Thoracic aorta (tissue), 2 donors: ENCODE measurements at places on chromosomes 1 and 21. TPM values are rescaled to one million over a fixed set of nuclear protein-coding genes. Genes with fewer than 3 reads are reported as not detected.

The RHEX gene
- total RNA-seq = 6.1 TPM

- no peak for DNase-seq
- H3K27me3 ChIP-seq = peaks cover 41% of the 10 kb centered on the region
- peak overlapping the region; percentile 27 for H3K27ac ChIP-seq
- no peaks in the 10 kb centered on the region for H3K36me3 ChIP-seq
Measured at GRCh38 chr1:44418022-44418673, 13.1 kb downstream of the RNF220 start.

DNA sequence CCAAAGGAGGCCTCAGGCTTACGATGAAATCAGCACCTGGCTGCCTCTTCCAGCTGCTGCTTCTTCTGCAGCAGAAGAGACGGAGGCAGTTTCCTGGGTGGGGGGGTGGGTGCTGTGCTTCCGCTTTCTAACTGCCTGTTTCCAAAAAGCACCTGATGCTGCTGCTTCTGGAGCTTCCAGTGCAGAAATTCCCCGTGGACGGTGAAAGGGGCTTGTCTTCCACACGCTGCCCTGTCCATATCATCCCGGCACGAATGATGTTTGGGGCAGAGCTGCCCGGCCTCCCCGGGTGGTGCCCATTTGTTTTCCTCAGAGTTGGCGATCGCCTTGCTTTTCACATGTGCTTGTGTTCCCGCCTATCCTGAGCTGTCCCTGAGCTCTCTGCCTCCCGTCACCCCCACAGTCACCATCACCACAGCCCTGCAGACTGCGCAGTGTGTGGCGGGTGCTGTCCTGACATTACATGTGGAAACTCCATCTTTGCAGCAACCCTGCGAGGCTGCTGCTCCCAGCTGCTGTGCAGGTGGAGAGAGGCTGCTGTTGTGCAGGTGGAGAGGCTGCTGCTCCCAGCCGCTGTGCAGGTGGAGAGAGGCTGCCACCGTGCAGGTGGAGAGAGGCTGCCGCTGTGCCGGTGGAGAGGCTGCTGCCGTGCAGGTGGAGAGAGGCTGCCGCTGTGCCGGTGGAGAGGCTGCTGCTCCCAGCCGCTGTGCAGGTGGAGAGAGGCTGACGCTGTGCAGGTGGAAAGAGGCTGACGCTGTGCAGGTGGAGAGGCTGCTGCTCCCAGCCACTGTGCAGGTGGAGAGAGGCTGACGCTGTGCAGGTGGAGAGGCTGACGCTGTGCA is 1.8 kb downstream of the TTLL10 start:
- H3K36me3 ChIP-seq = no peaks in the 10 kb centered on the region
- no peaks in the 10 kb centered on the region for H3K4me1 ChIP-seq
- no peaks in the 10 kb centered on the region for H3K27me3 ChIP-seq
- H3K27ac ChIP-seq = no peak overlapping the region

DNA sequence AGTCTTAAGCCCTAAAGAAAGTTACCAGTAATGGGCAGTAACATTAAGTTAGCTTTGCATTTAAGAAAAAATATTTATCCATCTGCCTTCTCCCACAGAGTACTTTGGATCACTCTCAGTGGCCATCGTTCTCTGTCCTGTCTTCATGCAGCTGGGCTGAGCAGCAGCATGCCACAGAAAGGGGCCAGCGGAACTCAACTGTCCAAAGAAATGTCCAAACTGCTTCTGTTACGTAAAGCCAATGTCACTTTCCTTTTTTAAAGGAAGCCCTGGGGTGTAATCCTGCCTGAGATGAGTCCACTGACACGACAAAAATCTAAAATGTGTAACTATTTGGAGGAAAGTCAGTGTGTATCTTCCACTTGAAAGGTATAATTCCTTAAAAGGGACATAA is 291.6 kb downstream of the SMYD3 start:
- no peaks in the 10 kb centered on the region for H3K4me1 ChIP-seq
- no peak overlapping the region for H3K4me3 ChIP-seq
- H3K27me3 ChIP-seq = no peaks in the 10 kb centered on the region
- no peaks in the 10 kb centered on the region for H3K36me3 ChIP-seq
- no peak for DNase-seq
- H3K27ac ChIP-seq = no peak overlapping the region

- no peaks in the 10 kb centered on the region for H3K27me3 ChIP-seq
- H3K4me1 ChIP-seq = no peaks in the 10 kb centered on the region
- DNase-seq = no peak
- no peak overlapping the region for H3K4me3 ChIP-seq
Measured at GRCh38 chr1:176770066-176770465, 307.1 kb downstream of the PAPPA2 start.

- H3K36me3 ChIP-seq = no peaks in the 10 kb centered on the region
- H3K27ac ChIP-seq = no peak overlapping the region
- no peak overlapping the region for H3K4me3 ChIP-seq
- H3K27me3 ChIP-seq = peaks cover 8% of the 10 kb centered on the region
- peaks cover 15% of the 10 kb centered on the region for H3K4me1 ChIP-seq
Measured at GRCh38 chr21:37008724-37009123, 2.2 kb downstream of the RIPPLY3 start.

DNA sequence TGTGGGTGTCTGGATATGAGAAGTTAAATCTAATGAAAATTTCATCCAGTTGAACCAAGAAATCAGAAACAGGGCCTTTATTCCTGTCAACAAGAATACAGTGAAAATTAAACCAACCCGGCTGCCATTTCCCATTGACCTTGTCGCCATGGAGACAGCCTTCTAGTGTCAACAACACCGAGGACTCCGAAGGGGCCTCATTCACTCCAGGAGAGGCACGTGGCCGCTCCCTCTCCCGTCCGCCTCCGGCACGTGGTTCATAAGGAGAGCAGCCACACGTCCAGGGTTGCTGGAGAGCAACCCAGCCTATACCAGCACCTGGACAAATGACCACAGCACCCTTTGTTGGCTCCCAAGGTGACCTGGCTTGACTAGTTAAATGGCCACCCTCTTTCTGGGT is 120.3 kb upstream of the VAMP3 start:
- no peak for DNase-seq
- no peaks in the 10 kb centered on the region for H3K27me3 ChIP-seq
- no peaks in the 10 kb centered on the region for H3K4me1 ChIP-seq
- H3K27ac ChIP-seq = no peak overlapping the region
- no peak overlapping the region for H3K4me3 ChIP-seq

GRCh38 chr21:26844258-26845065 is 747 bp downstream of the ADAMTS1 start:
- peaks cover 20% of the 10 kb centered on the region for H3K36me3 ChIP-seq
- H3K27me3 ChIP-seq = no peaks in the 10 kb centered on the region
- H3K4me3 ChIP-seq = peak overlapping the region; percentile 87
- DNase-seq = no peak
- peak overlapping the region; percentile 91 for H3K27ac ChIP-seq
- H3K4me1 ChIP-seq = peaks cover 29% of the 10 kb centered on the region

- no peaks in the 10 kb centered on the region for H3K36me3 ChIP-seq
- no peak overlapping the region for H3K4me3 ChIP-seq
- H3K4me1 ChIP-seq = peaks cover 6% of the 10 kb centered on the region
- no peak overlapping the region for H3K27ac ChIP-seq
- no peak for DNase-seq
- H3K27me3 ChIP-seq = no peaks in the 10 kb centered on the region
Measured at GRCh38 chr1:227391879-227392278, 73.6 kb upstream of the CDC42BPA start.
